Iris pigment epithelial cell (primary cell): ENCODE measurements at places on chromosomes 5 and 9.

GRCh38 chr5:147310059-147310704, 75.4 kb downstream of the STK32A start:
- peak; percentile 34 for DNase-seq

GRCh38 chr9:112850840-112851239, 39.8 kb downstream of the SLC46A2 start:
- no peak for DNase-seq

DNA sequence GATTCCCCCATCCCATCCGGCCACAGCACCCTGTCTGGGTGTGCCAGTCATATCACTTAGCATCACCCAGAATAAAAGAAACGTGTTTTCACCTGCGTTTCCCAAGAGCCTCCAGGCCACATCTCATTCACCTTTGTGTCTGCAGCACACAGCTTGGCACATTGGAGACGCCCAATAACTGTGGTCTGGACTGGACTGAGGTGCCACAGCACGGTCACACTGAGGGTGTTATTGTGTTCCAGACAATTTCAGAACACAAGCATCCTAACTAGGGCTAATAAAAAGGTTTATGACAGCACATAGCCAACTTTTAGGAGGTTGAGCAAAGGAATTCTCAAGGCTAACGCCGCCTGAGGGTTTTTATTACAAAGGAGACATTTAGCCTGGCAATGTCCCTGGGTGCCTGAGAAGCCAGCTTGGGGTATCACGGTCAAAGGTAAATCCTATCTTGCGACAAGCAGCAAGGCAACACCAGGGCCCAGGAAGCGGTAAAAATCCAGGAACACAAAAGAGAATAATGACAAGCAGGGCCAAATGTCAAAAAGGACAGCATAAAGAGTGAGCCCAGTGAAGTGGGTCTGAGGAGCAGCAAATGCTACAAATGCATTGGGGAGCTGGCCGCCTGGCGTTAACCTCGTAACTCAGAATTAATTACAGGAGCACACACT, 3.4 kb downstream of the EPB41L4B start:
- DNase-seq = no peak

DNA sequence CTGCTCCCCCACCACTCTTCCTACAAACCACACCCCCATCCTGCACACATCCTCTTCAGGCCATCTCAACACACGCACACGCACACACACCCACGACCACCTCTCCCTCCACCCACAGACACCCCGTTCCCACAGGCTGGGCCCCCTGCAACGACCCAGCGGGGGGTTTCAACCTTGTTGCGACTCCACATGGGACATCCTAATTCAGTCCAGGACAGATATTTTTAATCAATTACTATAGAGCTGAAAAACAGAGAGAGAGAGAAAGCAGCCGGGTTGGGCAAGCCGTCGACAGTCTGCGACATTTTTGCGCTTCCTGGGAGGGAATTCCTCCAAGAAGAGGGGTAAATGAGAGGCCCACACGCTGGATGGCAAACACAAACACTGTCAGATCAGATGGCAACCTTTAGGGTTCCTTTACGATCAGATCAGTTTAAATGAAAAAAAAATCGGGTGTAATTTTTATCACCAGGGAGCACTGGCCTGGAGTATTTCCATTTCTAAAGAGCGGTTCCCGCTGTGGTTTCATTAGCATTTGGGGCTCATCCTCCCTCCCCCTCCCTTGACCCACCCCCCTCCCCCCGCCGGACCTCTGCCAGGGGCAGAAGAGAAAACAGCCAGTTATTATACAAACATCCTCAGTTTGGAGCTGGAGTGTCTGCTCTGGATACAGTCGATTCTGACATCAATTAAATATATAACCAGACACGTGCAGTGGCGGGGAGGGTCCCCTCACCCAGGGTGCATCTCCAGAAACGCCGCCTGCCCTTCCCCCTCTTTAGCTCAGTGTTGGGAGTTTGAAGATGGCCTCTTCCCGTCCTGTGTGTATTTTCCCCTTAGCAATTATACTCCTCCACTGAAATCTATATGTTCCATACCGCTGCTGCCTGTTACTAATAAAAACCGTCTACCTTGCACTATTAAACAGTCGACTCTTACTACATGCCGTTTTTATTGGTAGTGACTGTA, 2.3 kb upstream of the IRX2 start:
- no peak for DNase-seq

DNA sequence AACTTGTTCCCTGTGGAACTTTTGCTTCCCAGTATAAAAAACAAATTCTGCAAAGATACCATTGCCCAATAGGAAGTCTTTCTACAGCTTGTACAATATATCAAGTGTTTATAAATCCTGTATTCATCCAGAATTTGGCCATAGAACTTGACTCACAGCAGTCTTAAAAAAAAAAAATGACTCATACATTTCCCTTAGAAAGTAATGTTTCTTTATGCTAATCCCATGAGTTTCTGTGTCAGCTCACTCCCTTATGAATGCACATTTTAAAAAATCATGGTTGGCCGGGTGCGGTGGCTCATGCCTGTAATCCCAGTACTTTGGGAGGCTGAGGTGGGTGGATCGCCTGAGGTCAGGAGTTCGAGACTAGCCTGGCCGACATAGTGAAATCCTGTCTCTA, 89.3 kb upstream of the DMRT1 start:
- peak; percentile 94 for DNase-seq

- DNase-seq = no peak
These were observed 111.2 kb downstream of the SH3TC2 start for GRCh38 chr5:148951612-148952011.

- DNase-seq = no peak
These were observed 286.6 kb upstream of the DAP start for GRCh38 chr5:11047625-11048024.

GRCh38 chr9:5392285-5392684, 45.4 kb downstream of the PLGRKT start:
- DNase-seq = peak; percentile 21

DNA sequence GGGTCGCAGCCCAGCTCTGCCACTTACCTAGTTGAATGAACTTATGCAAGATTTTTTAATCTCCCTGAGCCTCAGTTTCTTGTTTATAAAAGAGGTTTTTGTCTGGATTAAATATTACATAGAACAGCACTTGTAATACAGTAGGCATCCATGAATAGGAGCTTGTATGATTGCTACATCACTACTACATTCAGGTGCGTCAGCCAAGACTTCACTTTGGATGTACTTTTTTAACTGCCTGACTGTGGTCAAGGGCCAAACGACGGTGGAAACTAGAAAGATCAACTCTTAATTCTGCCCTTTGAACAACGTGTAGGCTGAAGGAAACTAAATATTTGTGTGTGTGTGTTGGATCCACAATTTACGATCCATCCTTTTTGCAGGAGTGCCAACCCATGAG, 172.8 kb downstream of the RFK start:
- DNase-seq = no peak

GRCh38 chr9:95989297-95989696, 113.8 kb downstream of the ERCC6L2 start:
- DNase-seq = peak; percentile 60

- peak; percentile 56 for DNase-seq
These were observed 89.9 kb upstream of the GNAQ start for GRCh38 chr9:78121488-78121887.

- DNase-seq = no peak
These were observed 163.9 kb downstream of the PIK3R1 start for GRCh38 chr5:68379275-68380036.

GRCh38 chr5:66284588-66285342, 140.7 kb downstream of the SREK1 start:
- no peak for DNase-seq

DNA sequence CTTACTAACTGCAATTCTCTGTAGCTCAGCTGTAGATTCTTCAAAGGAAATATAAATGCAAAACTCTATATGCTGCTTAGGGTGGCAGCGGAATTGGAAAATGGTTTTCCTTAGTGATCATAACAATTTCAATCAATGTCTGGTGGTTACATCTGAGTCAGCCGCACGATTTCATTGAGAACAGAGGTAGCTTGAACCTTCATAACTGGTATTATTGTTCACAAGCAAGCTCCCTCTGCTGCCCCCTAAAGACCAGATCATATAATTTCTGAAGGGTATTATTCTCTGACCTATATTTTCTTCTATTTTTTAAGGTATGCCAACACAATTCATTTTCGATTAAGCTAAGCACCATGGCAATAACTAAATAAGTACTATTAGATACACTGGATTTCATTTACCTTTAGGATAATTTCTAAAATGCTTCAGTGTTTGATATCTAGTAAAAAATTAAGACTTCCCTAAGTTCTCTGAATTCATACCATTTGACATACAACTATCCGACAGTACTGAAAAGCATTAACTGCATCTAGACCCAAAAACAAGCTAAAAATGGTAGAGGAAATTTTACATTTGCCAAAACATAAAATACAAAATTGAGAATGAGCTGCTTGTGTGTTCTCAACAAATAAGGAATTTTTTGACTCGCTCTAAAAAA, 181.1 kb upstream of the SPEF2 start:
- DNase-seq = peak; percentile 18

DNA sequence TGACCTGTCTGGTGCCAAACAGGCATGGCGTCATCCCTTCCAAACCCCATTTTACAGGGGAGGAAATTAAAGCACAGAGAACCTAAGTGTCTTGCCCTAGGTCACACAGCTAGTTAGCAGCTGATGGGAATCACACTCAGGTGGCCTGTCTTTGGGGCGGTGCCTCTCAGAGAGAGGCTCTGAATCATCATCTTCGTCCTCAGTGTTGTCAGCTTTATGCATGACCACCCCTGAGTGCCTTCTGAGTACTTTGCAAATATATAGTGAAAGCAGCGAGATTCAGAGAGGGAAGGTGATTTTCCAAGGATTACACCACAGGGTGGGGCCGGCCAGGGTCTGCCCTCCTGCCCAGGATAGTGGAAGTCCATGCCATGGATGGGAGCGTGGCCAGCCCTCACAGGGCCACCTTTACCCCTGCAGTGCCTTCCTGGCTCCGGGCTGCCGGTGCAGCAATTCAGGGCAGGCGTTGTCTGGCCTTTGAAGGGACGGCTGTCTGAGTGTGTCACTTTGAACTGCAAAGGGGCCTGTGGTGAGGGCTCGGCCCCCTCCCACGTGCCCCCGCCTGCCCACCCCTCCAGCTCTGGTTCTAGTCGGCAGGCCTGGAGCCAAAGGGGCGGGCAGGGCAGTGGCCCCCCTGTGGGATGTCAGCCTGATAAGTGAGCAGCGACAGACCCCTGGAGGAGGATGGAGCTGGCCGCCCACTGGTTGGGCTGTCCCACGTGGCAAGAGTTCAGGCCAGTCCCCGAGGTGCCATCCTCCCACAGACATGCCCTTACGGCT, 16.9 kb downstream of the LMX1B start:
- DNase-seq = no peak
